ENCODE measurements at places on chromosomes 7 and 10.

DNA sequence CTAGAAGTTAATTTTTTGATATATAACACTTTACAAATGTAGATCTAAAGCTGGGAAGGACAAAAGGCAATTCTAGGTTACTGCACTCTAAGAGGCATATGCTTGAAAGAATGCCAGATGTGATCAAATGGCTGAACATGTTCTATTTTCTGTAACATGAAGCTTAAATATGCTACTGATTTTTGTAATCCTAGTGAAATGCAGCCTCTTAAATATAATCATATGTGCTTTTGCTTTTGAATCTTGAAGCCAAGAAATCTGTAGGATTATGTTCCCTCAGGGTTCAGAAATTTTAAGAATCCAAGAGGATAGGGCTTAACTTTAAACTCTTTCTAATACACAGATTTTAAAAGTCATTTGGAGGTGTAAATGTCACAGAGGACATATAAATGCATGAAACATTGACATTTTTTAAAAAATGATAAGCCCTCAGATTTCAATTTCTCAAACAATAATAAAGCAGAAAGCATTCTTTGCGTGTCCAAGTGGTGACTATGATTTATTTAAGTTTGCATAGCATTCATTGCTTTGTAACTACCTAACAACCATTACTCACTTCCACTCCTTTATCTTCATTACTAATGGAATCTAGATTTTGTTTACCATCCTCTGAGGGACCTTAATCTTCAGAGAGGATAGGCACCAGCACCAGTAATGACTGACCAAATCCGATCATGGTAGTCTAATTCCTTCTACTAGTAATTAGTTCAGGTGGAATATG lies 170.4 kb downstream of the MAGI2 start:
- no peak for DNase-seq

GRCh38 chr10:4909118-4909517 lies 54.1 kb upstream of the AKR1C1 start:
- DNase-seq = no peak

GRCh38 chr10:13440185-13441061 lies 88.4 kb downstream of the BEND7 start:
- DNase-seq = peak; percentile 32

GRCh38 chr7:80278737-80279136 lies 144.1 kb downstream of the GNAI1 start:
- no peak for DNase-seq

DNA sequence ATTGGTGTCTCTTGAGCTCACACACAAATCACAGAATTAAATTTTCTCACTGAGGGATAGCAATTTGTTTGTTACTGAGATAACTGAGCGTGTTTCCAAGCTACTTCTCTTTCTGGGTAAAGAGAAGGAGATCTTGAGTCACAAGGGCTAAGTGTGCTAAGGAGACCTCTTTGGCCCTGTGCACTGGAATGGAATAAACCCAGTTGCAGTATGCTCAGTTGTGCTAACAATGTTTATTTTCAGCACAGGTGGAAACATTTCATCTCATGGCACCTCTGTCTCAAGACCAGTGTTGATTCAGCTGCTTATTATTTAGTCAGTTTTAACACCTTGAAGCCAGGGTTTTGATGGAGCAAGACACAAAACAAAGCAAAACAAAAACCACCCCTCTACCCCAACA lies 22.5 kb upstream of the UBE2H start:
- DNase-seq = no peak

- DNase-seq = no peak
Observed at GRCh38 chr10:11875494-11876281, 52.5 kb downstream of the PROSER2 start.

- no peak for DNase-seq
Observed at GRCh38 chr7:16298221-16298620, 123.1 kb downstream of the CRPPA start.

- peak; percentile 9 for DNase-seq
Observed at GRCh38 chr10:89206402-89207180, 526 bp downstream of the CH25H start.

GRCh38 chr7:1620835-1621234 lies 49.2 kb upstream of the ELFN1 start:
- DNase-seq = no peak

DNA sequence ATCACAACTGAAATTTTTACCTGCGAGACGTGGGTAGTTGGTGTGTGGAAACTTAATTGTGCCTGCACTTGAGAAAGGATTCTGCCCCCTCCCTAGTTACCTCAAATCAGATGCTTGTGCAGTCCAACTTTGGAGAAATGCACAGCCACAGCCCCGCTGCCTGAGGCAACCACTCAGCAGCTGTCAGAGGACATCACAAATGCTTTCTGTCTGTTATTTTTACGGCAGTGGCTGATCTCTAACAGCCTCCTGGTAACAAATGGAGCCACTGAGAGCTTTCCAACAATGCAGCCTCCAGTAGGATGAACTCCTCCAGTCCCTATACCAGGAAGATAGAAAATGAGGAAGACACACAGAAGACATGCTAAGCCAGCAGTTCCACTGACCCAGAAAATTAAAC lies 712.2 kb upstream of the GHITM start:
- no peak for DNase-seq

GRCh38 chr7:93895859-93896600 lies 5.5 kb upstream of the TFPI2 start:
- no peak for DNase-seq

DNA sequence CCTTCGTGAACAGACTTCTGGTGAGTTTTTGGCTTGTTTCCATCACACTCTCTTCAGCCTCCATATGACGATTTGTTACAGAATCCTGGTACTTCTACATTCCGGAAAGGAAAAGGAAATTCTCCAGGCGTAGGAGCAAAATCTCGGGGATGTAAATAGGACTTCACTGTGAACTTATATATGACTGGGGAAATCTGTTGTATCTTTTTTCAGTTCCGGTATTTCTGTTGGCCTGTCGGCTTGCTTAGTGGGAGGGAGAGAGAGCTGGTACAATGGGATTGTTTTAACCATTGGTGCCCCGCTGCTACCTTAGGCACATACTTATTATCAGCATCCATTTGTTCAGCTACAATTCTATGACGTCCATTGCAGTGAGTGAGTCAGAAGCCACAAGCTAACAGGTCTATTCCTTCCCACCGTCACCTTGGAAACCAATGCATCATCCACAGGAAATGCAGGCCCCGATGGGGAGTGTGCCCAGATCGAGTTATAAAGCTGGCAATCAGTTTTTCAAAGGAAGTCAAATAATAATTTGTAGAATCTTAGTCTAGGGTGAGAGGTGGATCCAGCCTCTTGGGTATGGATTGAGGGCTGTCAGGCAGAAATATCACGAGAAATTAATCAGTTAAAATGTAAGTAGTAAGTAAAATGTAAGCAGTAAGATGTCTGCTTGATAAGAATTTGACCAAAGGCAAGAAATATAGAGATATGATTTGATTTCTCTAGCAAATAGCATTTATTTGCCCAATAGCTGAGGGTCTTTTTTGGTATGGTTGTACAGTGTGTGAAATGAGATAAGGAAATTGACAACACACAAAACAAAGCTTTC lies 92.0 kb upstream of the MKLN1 start:
- no peak for DNase-seq

DNA sequence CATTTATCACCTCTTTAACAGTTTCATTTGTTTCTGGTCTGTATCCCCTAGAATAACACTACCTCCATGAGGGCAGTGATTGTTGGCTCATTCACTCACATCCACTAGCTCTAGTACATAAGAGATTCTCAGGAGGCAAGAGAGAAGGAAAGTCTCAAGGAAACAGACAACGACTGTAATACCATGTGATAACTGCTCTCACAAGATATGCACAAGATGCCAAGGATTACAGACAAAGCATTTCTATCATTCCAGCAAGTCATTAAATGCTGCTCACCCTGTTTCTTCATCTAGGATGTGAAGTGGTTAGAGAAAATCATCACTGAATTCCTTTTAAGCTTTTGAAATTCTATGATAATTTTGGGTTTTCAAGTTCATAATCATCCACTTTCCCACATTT lies 115.3 kb downstream of the HIBADH start:
- DNase-seq = no peak

DNA sequence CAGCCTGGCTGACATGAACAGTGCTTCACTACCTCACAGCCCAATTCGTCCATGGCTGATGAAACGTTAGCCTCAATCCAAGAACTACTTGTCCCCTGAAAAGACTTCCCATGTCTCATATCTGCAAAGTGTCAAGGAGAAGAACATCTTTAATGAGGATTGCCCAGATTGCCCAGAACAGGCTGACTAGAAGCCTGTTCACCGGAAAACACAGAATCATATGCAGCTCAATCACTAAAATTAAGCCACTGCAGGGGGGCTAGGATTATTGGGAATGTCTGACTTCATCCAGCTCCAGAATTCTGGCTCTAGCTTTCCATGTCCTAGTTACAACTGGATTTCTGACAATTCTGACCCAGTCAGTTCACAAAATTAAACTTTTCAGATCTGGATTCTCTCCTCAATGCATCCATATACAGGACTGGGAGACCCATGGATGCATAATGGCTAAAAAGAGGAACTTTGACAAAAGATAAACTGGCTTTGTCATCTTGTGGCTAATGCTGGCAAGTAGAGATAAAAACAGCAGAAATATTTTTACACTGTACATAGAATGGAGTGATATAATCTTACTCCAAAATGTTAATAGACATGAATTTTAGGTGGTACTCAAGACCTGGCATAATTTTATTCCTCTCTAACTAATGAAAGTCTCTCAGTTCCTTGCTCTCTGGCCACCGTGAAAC lies 467.0 kb upstream of the POT1 start:
- DNase-seq = no peak

DNA sequence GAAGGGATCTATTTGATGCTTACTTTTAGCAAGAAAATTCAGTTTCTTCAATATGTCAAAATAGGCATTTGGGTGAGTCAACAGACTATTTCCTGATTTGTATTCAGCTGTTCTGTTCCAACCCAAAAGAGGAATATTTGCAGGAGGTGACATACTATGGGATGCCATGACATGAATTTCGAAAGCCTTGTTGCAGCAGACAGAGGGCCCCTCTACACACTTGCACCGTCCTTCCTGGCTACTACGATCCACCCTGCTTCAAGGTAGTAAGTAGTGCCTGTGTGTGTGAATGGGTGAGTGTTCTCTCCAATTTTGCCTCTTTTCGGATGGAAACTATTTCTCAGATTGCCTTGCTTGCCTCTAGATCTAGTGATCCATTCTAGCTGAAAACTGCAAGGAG lies 413.0 kb upstream of the ADARB2 start:
- no peak for DNase-seq

- no peak for DNase-seq
Observed at GRCh38 chr7:69208848-69209247, 389.4 kb upstream of the AUTS2 start.

- no peak for DNase-seq
Observed at GRCh38 chr7:37119296-37119860, 329.3 kb downstream of the ELMO1 start.

GRCh38 chr10:31000071-31000782 lies 31.4 kb downstream of the ZNF438 start:
- no peak for DNase-seq

GRCh38 chr10:128296253-128297007 lies 170.2 kb upstream of the MKI67 start:
- DNase-seq = no peak

- DNase-seq = no peak
Observed at GRCh38 chr7:45216181-45216580, 58.6 kb downstream of the RAMP3 start.

DNA sequence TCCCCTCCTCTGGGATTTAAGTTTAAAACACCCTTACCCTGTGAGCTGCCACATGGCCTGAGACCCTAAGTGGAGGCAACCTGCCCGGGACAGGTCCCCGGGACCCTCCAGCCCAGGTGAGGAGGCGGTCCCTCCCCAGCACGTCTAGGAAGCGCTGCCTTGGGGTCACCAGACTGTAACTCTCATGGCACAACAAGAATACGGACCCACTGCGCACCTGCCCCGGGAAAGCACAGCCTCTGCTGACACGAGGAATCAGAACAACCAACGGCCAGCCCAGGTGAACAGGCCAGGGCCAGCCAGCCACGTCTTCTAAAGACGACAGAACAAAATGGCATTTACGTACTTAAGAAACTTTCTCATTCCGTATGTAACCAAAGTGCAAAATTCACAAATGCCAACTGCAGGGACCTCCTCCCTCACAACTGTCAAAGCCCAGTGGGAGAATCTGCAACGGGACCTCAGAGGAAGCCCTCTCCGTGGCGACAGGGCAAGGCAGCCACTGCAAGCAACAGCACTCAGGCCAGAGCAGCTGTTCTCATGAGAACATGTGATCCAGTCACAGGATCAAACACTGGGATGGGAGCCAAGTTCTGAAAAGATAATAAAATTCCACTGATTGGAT lies 208.4 kb downstream of the DIP2C start:
- no peak for DNase-seq

DNA sequence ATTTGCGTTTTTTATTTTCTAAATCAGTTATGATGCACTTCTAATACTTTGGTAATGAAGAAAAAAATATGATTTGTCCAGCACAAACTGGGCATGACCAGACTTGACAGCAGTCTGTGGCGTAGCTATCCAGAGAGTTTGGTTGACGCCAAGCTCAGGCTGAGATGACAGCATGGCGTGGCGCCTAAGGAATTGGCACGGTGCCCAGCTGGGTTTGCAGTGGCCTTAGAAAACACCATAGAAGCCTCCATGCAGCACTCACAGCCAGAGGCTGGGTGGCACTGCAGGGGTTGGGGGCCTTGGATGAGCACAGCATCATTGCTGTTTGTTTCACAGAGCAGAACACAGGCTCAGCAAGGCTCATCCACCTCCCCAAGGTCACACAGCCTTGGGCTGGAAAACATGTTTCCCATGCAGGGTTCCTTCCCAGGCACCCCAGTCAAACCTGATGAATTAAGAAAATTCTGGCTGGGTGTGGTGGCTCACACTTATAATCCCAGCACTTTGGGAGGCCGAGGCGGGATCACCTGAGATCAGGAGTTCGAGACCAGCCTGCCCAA lies 88.9 kb downstream of the GTF2IRD1 start:
- no peak for DNase-seq

- no peak for DNase-seq
Observed at GRCh38 chr10:29248158-29248557, 40.7 kb upstream of the LYZL1 start.

DNA sequence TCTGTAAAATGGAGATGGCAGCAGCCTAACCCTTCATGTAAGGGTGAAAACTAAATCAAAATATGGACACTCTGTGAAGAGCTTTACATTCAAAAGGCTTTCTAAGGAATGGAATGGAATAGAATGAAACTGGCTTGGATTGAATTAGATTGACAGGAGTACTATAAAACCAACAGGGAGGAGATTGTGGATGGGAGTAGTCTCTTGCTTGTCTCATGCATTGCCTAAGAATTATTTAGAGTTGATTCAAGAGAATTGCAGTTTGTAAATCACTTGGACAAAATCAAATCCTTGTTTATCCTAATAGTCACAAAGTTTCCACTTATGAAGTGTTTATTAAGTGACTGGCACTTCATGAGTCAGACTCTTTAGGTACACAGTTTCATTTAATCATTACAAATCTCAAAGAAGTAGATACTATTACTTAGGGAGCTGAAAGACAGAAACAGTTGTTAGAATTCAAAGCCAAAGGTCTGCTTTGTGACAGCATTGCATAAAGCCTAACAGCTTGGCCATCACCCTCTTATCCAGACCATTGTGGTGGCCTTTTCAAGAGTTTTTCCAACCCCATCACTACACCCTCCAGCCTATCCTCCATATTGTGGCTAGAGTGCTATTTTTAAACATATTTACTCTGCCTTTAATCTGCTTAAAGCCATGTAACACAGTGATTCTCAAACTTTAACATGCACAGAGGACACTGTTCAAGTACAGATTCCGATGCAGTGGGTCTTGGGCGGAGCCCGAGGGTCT lies 91.9 kb upstream of the GHITM start:
- no peak for DNase-seq
